ENCODE measurements at places on chromosomes 11 and 22.

DNA sequence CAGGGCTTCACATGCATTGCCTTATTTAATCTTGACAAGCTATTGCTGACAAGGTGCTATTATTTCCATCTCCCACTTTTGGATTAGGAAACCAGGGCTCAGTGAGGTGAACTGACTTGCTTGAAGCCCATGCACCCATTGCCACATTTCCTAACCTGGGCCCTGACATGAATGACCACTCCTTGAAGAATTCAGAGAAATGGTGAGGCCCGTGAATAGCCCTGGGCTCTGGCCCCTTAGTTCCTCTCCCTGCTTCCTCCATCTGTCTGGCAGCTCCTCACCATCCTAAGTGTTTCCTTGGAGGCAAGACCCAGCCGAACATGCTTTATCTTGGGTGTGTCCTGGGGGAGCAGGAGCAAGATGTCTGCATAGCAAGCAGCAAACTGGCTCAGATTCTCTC lies 56.1 kb upstream of the NECTIN1 start:
- no peak for DNase-seq

DNA sequence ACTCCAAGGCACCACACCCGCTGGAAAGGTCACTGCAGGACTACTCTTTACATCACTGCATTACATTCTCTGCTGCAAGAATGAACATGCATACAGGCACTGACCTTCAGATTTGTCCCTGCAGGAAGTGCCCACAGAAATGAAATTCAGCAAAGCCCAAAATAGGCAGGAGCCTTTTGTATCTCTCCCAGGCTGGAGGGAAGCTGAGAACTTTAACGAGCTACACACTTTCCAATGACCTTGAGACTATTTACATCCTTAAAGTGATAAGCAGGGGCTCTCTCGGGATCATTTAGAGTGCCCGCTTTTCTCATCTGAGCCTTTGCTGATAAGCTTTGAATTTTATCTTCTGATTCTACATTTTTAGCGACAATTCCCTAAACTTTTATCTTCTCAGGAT lies 12.5 kb downstream of the FEZ1 start:
- no peak for DNase-seq

DNA sequence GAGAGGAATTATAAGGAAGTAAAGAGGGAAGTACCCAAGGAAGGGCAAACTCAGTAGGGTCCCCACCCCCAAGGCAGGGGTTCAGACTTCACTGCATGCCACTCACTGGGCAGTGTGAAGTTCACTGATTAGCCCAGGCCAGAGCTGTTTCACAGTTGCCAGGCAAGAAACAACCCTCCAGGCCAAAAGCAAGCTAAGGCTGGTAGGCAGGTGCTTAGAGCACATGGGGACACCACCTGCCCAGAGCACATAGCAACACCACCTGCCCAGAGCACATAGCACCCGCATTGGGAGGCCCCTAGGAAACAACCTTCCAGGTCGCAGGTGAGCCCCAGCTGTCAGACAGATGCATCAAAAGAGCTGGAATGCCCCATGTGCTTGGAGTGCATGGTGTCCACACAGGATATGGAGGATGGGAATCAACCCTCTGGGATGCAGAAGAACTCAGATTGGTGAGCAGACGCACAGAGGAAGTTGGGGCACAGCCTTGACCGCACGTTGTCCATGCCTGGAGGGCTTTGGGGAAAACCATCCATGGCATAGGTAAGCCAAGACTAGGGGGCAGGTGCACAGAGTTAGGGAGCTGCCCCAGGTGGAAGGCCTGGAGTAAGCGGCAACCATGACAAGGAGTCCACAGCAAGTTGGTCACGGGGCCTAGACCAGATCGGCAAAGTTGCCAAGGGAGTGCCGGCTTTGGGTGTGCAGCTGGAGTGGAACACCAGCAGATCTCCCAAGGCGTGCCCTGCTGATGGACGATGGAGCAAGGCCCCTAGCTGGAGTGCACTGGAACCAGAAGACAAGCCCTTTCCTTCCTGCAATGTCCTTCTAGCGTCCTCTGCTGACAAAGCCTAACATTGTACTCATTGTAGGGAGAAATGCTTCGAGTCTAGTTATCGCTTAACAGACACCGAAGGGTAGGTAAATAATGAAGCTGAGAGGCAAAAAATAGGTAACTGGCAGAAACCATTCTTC lies 7.8 kb upstream of the TMEM216 start:
- DNase-seq: no peak

DNA sequence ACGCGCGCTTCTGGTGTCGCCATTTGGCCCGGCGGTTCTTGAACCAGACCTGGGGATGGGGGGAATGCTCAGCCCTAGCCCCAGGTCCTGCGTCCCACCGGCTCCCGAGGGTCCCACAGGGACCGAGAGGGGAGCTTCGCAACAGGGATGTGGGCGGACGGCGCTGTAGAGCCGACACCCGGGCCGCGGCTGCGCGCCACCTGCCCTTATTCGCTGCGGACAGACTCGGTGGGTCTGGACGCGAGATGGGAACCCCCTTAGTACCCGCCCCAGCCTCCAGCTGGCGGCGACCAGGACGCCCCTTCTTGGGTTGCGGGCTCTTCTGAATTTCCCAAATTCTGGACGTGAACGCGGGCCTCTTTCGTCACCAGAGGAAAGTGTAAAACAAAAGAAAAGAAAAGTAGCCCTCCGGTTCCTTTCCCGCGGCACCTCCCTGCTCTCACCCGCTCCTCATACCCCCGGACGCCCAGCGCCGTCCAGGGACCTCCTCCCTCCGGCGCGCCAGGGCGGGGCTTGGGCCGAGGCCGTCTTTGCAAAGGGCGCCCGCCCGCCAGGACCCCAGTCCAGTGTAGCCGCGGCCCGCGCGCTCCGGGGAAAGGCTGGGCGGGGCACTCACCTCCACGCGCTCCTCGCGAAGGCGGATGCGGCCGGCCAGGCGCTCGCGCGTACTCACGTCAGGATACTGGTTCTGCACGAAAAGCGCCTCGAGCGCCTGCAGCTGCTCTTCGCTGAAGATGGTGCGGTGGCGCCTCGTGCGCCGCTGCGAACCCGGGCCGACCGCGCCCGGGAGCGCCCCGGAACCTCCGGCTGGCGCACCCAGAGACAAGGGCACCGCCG lies 827 bp downstream of the GSC2 start:
- DNase-seq: no peak
